ENCODE measurements at places on chromosomes 16 and 17. TPM values are rescaled to one million over a fixed set of nuclear protein-coding genes. Genes with fewer than 3 reads are reported as not detected.
A peak's percentile ranks its signal among the peaks of the same experiment; 100 is the strongest.

- no peak for DNase-seq
Observed at GRCh38 chr16:17204206-17204605, 266.6 kb downstream of the XYLT1 start.

GRCh38 chr17:29777663-29778062 is 152.4 kb downstream of the SSH2 start:
- no peak for DNase-seq

- DNase-seq, result no peak
Observed at GRCh38 chr16:68296693-68297092, 14.1 kb downstream of the SLC7A6OS start.

DNA sequence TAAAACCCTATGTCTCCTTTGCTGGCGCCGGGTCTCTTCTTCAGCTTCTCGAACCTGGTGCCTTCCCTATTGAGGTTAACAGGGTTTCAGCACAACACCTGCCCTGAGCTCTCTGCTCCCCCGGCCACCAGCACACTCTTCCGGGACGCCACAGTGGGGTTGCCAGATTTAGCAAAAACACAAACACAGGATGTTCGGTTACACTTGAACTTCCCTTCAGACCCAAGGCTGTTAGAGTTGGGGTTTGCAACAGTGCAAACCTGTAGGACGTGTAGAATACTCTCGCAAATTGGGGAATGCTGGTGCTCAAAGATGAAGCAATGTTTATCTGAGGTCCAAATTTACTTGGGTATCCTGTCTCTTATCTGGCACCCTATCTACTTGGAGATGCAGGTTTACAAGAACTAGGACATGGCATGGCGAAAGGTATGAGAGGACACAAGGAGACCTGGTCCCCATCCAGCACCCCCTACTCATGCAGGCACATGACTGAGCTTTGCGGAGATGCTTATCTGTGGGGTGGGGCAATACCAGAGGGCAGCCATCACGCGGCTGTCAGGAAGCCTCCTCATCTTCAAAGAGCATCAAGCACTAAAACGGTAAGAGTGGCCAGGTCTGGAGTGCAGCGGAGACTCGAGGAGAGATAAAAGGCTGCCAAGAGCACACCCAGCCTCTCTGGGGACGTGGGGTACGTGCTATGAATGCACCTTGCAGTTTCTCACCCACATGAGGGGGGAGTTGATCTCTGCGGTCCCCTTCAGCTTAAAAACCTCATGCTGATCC is 52.8 kb downstream of the SDK2 start:
- DNase-seq, result no peak

- no peak for DNase-seq
Observed at GRCh38 chr16:51267681-51268080, 116.6 kb upstream of the SALL1 start.

- no peak for DNase-seq
Observed at GRCh38 chr16:3311496-3311895, 6.2 kb downstream of the ZNF75A start.

- DNase-seq, result no peak
Observed at GRCh38 chr16:55261301-55261700, 62.7 kb upstream of the IRX6 start.

DNA sequence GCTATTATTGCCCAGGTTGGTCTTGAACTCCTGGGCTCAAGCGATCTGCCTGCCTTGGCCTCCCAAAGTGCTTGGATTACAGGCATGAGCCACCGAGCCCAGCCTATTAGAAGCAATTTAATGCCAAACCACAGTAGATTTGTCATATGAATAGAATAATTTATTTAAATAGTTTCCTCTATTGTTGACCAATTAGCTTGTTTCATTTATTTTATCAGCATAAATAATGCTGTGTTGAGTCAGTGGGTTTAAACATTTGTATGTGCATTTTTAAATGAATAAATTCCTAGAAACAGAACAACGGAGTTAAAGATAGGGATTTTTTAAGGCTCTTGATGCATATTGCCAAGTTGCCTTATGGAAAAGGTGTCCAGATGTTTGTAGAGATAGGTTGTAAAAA is 26.7 kb downstream of the FTO start:
- DNase-seq, result no peak

GRCh38 chr17:70968302-70968701 is 799.0 kb downstream of the KCNJ2 start:
- peak; percentile 72 for DNase-seq

GRCh38 chr17:45977976-45978626 is 20.9 kb upstream of the STH start:
- no peak for DNase-seq

GRCh38 chr16:3138342-3138741 is 3.5 kb downstream of the ZNF213 start:
- no peak for DNase-seq

- no peak for DNase-seq
Observed at GRCh38 chr16:78939597-78939996, 660.9 kb downstream of the MAF start.

DNA sequence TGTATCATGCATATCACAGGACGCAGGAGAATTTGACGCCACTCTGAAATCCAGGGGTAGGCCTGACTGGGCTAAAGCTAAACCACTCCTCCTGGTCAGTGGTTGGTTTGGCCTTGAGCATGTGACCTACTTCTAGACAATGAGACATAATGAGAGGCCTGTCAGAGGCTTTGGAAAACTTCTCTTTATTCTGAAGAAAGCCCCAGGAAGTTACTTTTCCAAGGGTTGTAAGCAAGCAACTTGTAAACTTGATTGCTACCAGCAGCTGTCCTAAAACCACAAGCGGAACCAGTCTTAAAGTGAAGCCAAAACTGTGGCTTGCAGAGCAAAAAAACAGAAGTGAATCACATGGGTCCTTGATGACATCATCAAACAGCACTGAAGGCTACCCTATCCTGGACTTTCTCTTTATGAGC is 138.2 kb upstream of the COX10 start:
- peak; percentile 68 for DNase-seq

GRCh38 chr17:384622-385177 is 32.1 kb upstream of the RPH3AL start:
- no peak for DNase-seq

DNA sequence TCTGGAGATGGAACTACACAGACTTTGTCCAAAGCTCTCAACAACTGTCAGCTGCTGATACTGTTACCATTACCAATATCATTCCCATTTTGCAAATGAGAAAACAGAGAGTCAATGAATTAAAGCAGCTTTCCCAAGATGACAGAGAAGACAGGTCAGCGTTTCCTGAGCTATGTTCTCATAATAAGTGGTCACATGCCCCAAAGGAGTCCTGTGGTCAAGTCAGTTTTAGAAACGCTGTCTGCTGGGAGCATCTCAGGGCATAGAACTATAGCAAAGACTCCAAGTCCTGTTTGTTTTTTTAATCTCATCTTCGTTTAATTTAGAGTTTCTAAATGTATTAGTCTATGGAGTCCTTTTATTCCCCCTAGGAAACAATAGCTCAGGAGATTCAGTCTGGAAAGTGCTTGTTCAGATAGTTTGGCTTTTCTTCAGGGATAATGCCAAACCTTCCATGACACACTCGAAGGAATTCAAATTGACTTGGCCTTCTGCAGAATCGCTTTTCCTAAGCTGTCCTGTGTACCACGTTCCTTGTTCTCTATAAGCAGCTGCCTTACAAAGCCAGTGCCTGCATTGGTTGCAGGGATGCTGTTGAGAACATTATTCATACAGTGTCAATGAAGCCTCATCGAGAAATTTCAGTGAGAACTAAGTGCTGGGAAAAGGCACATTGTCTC is 12.1 kb downstream of the CCDC42 start:
- DNase-seq, result no peak

GRCh38 chr16:88608076-88608475 is 30.3 kb upstream of the IL17C start:
- DNase-seq, result no peak

DNA sequence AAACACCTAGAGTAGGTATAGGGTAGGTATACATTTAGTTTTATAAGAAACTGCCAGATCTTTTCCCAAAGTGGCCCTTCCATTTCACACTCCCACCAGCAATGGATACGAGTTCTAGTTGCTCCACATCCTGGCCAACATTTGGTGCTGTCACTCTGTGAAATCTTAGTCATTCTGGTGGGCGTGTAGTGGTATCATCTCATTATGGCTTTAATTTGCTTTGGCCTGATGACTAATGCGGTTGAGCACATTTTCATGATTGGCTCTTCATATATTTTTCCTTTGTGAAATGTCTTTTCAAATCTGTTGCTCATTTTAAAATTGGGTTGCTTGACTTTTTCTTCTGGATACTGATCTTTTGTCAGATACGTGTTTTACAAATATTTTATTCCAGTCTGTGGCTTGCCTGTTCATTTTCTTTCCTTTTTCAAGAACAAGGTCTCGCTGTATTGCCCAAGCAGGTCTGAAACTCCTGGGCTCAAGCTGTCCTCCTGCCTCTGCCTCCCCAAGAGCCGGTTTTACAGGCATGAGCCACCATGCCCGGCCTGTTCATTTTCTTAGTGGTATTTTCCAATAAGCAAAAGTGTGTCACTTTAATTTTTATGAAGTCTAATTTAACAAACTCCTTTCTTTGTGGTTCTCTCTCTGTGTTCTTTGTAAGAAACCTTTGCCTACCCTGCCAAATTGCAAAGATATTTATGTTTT is 192.4 kb downstream of the SEC14L1 start:
- peak; percentile 86 for DNase-seq

DNA sequence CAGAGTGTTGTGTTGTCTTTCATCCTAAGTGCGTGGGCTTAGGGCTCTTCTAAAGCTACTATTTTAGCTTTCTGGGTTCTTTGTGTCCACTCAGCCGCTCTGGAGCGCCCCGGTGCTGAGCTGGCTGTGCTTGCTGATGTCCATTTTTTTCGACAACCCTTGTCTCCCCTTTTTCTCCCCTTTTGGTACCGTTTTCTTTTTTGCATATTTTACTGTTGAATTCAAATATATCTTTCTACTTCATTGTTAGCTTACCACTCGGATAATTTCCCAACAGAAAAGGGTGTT is 1.2 kb downstream of the SRRM2 start:
- peak; percentile 25 for DNase-seq

- peak; percentile 17 for DNase-seq
Observed at GRCh38 chr16:74761665-74762064, 13.0 kb downstream of the FA2H start.

DNA sequence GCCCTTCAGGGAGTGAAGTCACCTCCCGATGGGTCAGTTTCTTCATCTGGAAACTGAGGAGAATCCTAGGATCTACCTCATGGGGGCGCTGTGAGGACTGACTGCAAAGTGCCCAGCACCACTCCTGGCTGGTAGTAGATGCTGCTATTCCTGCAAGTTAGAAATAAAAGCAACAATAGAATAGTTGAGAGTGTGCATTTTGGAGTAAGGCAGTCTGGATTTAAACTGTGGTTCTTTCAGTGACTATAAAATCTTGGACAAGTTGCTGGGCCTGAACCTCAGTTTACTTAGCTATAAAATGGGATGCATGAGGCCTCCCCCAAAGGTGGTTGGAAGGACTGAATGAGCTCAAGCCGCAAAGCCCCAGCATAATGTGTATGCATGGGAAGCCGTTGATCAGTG is 70.6 kb downstream of the CYB5B start:
- peak; percentile 16 for DNase-seq

- DNase-seq, result peak; percentile 67
Observed at GRCh38 chr17:75315541-75316243, 26.5 kb upstream of the SLC25A19 start.

MYH1 gene
- total RNA-seq, result not detected

SLC38A8 gene
- not detected for total RNA-seq

FKBP10 gene
- total RNA-seq, result 182 TPM

SHBG gene
- 0.33 TPM for total RNA-seq

LGALS9B gene
- not detected for total RNA-seq

TMEM238L gene
- not detected for total RNA-seq

NPIPA3 gene
- 0.77 TPM for total RNA-seq

SLFN13 gene
- total RNA-seq, result 2.1 TPM

Data from fibroblast of lung (primary cell).